ENCODE measurements at places on chromosomes 2 and 18. TPM values are rescaled to one million over a fixed set of nuclear protein-coding genes. Genes with fewer than 3 reads are reported as not detected.

Gene DLX1
- total RNA-seq = not detected

Gene CFC1
- total RNA-seq = not detected

Gene MYO7B
- 5.9 TPM for total RNA-seq

Gene STPG4
- total RNA-seq = 0.95 TPM

Gene MAP2
- total RNA-seq = not detected

Gene AFF3
- 20.7 TPM for total RNA-seq

Gene MYOM1
- 6.7 TPM for total RNA-seq

Gene GALNT13
- not detected for total RNA-seq

GRCh38 chr2:222318026-222318711, 19.4 kb upstream of the PAX3 start:
- H3K27ac ChIP-seq = no peak overlapping the region
- no peaks in the 10 kb centered on the region for H3K4me1 ChIP-seq
- H3K4me3 ChIP-seq = peak overlapping the region; percentile 49
- DNase-seq = no peak
- no peaks in the 10 kb centered on the region for H3K36me3 ChIP-seq

- no peaks in the 10 kb centered on the region for H3K27me3 ChIP-seq
- no peak overlapping the region for H3K4me3 ChIP-seq
- no peaks in the 10 kb centered on the region for H3K4me1 ChIP-seq
- H3K27ac ChIP-seq = no peak overlapping the region
- DNase-seq = no peak
Observed at GRCh38 chr2:234765279-234765678, 186.5 kb upstream of the SH3BP4 start.

DNA sequence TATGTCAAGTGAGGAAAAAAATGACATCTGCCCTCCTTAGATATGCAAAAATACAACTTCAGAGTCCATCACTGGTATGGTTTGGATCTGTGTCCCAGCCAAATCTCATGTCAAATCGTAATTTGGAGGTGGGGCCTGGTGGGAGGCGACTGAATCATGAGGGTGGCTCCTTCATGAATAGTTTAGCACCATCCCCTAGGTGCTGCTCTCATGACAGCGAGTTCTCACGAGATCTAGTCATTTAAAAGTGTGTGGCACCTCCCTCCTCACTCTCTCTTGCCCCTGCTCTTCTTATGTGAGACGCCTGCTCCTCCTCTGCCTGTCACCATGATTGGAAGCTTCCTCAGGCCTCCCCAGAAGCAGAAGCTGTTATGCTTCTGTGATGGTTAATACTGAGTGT, 5.9 kb upstream of the PSMA8 start:
- H3K4me3 ChIP-seq = no peak overlapping the region
- H3K27ac ChIP-seq = no peak overlapping the region
- no peaks in the 10 kb centered on the region for H3K4me1 ChIP-seq
- H3K36me3 ChIP-seq = no peaks in the 10 kb centered on the region
- no peak for DNase-seq

- H3K36me3 ChIP-seq = no peaks in the 10 kb centered on the region
- H3K4me1 ChIP-seq = peaks cover 36% of the 10 kb centered on the region
- no peak overlapping the region for H3K27ac ChIP-seq
Observed at GRCh38 chr18:80171054-80171872, 62.2 kb downstream of the ADNP2 start.

DNA sequence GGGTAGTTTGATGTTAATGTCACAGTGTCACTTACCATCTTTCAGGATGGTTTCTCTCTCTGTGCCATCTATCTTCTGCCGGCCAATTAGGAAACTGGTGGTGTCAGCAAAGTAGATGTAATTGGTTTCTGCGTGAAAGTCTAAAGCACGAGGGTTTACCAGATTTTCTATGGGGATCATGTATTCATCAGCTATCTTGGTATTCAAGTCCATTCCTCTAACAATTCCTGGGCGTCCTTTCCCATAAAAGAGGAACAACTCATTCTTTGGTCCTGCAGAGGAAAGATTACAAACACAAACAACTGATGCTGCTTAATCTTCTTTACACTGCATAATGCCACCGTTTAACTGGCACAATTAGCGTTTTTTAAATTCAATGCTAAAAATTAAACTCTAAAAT, 1081.9 kb downstream of the LRP1B start:
- H3K27ac ChIP-seq = no peak overlapping the region
- H3K27me3 ChIP-seq = no peaks in the 10 kb centered on the region
- no peaks in the 10 kb centered on the region for H3K4me1 ChIP-seq
- no peak overlapping the region for H3K4me3 ChIP-seq
- no peaks in the 10 kb centered on the region for H3K36me3 ChIP-seq
- DNase-seq = no peak

- no peak overlapping the region for H3K4me3 ChIP-seq
- no peaks in the 10 kb centered on the region for H3K4me1 ChIP-seq
- DNase-seq = no peak
- no peak overlapping the region for H3K27ac ChIP-seq
- H3K27me3 ChIP-seq = no peaks in the 10 kb centered on the region
Observed at GRCh38 chr2:129748250-129748649, 231.2 kb upstream of the RAB6C start.

DNA sequence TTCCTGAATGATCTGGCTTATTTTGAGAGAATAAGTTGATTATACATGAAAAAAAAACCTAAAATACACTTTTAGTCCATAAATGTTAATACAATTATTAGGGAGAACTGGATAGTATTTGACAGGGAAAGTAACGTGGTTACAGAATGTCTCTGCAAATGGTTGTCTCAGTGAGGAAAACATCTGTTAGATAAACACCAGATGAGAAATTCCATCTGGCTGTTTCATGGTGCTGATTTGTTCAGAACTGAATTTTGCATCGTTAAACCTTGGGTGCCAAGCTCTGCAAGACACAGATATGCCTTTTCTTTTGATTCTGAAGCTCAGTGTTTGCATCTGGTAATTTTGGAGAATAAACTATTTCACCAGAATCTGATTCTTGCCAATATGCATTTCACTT, 90.4 kb downstream of the SCN3A start:
- H3K27ac ChIP-seq = no peak overlapping the region
- H3K27me3 ChIP-seq = no peaks in the 10 kb centered on the region
- H3K36me3 ChIP-seq = no peaks in the 10 kb centered on the region
- no peak for DNase-seq

DNA sequence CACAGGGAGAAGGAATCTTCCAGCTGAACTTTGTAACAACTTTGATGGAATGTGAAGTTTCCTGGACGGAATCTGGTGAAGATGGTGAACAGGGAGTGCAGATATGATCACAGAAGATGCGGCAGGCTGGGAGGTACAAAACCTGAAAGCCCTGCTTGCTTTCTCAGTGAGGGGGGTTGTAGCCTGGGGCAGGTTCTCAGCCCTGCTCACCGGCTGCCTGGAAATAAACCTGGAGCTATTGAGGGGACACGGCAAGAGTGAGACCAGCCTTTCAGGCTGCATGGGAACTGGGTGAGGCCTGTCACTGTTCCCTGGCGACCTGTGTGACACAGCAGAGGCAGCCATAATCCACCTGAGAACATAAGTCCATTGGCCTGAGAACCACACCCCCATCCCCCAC, 174.8 kb downstream of the LCLAT1 start:
- no peak overlapping the region for H3K27ac ChIP-seq
- H3K36me3 ChIP-seq = no peaks in the 10 kb centered on the region
- H3K4me3 ChIP-seq = no peak overlapping the region
- H3K27me3 ChIP-seq = no peaks in the 10 kb centered on the region
- no peaks in the 10 kb centered on the region for H3K4me1 ChIP-seq

DNA sequence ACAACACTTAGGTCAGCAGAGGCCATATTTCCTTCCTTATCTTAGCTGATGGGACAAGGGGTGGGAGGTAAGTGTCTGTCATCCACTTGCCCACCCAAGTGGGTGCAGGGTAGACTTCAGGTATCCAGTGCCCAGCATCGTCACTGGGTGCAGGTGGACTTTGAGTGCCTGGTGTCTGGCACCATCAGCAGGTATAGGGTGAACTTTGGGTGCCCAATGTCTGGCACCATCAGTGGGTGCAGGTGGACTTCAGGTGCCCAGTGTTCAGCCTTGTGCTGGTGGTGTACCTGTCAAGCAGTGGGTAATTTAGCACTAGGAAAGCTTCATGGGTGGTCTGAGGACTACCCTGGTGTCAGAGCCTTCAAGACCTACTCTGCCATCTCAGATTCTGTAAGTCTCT, 175.6 kb downstream of the SEPTIN10 start:
- H3K4me3 ChIP-seq = no peak overlapping the region
- no peaks in the 10 kb centered on the region for H3K4me1 ChIP-seq
- H3K27me3 ChIP-seq = no peaks in the 10 kb centered on the region
- peaks cover 25% of the 10 kb centered on the region for H3K36me3 ChIP-seq

DNA sequence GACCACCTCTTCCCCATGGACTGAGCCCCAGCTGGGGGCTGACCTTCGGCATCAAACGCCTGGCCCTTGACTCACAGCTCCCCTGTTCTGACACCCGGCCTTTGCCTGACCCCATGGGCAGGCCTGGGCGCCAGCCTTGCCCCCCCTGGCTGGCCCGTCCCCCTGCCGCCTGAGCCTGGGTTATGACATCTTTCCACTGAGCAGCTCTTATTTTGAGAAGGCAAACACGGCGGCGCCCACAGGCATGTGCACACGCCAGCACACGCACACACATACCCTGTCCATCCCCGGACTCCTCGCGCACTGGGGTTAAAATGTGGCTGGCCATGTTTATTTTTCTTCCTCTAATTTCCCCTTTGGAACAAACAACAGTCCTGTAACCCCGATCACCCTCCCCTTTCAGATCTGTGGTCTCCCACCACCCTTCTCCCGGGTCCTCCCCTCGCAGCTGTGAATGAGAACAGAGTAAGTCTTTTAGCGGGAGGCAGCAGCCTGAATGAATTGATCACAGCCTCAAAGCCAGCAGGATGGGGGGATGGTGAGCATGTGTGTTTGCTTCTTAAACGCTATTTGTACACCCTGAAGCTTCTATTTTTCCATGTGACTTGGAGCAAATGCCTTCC, 11.8 kb upstream of the ATOH8 start:
- no peaks in the 10 kb centered on the region for H3K27me3 ChIP-seq
- H3K4me1 ChIP-seq = no peaks in the 10 kb centered on the region
- DNase-seq = no peak
- H3K36me3 ChIP-seq = no peaks in the 10 kb centered on the region

DNA sequence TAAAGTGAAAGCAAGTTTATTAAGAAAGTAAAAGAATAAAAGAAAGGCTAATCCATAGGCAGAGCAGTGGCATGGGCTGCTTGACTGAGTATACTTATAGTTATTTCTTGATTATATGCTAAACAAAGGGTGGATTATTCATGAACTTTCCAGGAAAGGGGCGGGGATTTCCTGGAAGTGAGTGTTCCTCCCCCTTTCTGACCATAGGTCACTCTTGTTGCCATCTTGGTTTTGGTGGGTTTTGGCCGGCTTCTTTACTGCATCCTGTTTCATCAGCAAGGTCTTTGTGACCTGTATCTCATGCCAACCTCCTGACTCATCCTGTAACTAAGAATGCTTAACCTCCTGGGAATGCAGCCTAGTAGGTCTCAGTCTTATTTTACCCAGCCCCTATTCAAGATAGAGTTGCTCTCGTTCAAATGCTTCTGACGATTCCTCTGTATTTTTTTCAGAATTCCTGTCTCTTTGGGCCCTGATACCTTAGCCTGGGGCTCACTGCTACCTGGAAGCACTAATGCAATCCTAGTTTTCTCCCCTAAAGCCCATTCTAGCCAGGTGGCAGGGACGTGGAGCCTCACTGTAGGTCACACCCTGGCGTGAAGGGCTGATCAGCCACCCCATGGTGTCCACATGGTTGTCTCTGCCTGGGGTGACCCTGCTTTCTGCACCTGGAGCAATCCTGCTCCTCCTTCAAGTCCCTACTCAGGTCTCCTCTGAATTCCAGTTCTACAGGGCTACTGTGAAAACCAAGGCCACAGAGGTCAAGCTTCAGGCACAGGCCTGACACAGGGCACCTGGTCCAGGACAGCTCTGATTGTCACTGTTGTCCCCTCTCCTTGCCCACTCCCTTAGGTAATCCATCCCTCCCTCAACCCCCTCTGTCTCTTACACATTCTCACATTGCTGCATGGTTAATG, 6.0 kb upstream of the SLC35F6 start:
- H3K27me3 ChIP-seq = no peaks in the 10 kb centered on the region
- no peak overlapping the region for H3K27ac ChIP-seq
- H3K36me3 ChIP-seq = no peaks in the 10 kb centered on the region
- H3K4me1 ChIP-seq = no peaks in the 10 kb centered on the region
- H3K4me3 ChIP-seq = no peak overlapping the region
- no peak for DNase-seq

DNA sequence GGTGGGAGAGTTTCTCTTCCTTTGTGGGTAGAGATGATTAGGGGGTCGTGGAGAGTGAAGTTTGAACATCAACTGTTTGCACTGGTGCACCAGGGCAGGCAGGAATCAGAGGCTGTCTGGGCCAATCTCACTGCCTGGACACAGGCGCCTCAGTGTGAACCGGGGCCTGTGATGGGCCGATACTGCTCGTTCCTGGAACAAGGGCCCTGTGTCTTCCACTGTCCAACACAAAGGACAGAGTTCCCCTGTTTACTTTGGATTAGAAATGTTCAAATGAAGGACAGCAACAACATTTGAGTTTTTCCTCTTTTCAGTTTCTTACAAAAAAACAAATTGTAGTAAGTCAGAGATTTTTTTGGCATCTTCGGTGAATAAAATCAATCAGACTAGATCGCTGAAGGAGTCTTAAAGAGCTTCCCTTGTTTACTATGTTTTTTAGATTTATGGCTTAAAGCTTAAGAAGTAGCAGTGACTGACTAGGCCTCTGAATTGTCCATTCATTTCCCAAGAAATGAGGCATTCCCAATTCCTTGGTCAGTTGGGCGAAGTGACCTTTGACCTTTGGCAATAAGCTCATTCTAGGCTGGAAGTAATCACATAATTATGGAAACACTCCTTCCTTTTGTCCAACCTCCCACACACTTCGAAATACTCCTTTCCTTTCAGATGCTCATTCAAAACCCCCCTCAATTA, 11.6 kb upstream of the TGFA start:
- no peaks in the 10 kb centered on the region for H3K4me1 ChIP-seq
- H3K27ac ChIP-seq = no peak overlapping the region
- H3K27me3 ChIP-seq = no peaks in the 10 kb centered on the region
- no peak overlapping the region for H3K4me3 ChIP-seq
- no peaks in the 10 kb centered on the region for H3K36me3 ChIP-seq

DNA sequence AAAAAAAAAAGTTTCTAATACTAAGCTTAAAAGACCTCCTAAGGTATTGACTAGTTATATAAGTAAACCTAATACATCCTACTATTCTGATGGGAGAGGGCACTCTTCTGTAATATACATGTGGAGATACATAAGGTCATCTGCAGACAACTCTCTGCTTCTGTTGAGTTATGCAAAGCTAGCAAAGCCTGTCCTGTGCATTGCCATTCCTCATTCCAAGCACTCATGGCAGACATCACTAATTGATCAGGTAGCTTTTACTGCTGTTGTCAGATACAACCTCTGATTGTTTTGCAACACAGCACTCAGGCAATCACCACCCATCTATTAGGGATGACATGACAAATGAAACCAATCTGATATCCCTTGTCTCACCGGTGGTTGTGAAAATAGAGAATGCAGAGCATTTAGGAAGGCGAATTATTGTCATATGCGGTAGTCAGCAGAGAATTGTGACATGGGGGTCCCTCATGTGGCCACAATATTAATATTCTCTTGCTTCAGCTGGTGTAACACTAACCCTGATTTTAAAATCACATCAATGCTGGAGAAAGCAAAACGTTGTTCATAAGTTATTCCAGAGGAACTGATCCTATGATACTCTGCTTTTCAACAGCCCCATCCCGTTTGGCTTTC, 416.5 kb upstream of the GYPC start:
- H3K4me1 ChIP-seq = no peaks in the 10 kb centered on the region
- no peak overlapping the region for H3K4me3 ChIP-seq
- H3K27ac ChIP-seq = no peak overlapping the region
- no peaks in the 10 kb centered on the region for H3K27me3 ChIP-seq
- no peaks in the 10 kb centered on the region for H3K36me3 ChIP-seq

- no peaks in the 10 kb centered on the region for H3K4me1 ChIP-seq
- H3K27me3 ChIP-seq = no peaks in the 10 kb centered on the region
Observed at GRCh38 chr2:57862727-57863126, 183.9 kb upstream of the VRK2 start.

- H3K4me1 ChIP-seq = no peaks in the 10 kb centered on the region
- H3K27me3 ChIP-seq = no peaks in the 10 kb centered on the region
- no peaks in the 10 kb centered on the region for H3K36me3 ChIP-seq
Observed at GRCh38 chr2:9950521-9951271, 797 bp upstream of the GRHL1 start.
